ENCODE measurements at places on chromosomes 6 and 20.

- DNase-seq = no peak
Measured at GRCh38 chr6:5547556-5547955, 286.2 kb downstream of the FARS2 start.

DNA sequence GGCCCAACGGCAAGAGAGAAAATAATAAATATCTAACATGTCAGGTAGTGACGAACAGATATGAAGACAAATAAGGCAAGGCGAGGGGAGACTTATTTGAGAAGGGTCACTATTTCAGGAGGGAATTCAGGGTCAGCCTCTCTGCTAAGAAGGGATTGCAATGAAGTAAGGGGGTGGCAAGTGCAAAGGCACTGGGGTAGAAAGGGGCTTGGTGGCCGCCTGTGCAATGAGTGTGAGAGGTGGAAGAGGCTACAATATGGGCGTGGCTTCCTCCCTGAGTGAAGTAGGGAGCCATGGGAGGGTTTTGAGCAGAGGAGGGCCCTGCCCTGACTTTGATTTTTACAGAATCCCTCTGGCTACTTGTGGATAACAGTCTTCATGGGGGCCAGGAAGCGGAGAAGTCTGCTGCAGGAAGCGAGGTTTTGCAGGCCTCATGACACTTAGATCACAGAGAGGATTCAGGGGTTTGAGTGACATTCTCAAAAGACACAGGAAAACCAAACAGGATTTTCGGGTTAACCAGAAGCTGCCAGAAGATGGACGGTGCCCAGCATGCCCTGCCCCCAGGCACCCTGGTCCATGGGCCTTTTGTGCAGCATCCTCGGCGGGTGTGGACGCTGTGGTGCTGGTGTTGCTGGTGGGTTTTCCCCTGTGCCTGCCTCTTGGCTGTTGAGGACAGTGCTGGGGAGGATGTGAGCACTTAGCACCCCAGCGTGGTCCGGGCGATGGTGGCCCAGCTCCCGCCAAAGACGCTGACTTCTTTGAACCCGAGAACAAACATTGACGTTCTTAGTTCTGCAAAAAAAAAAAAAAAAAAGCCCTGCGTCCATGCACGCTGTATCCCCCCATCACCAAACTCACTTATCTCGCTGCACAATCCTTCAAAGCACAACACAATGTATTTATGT, 124.2 kb upstream of the PTPN1 start:
- DNase-seq = no peak

GRCh38 chr6:167073679-167074274, 49.1 kb upstream of the CCR6 start:
- DNase-seq = no peak

DNA sequence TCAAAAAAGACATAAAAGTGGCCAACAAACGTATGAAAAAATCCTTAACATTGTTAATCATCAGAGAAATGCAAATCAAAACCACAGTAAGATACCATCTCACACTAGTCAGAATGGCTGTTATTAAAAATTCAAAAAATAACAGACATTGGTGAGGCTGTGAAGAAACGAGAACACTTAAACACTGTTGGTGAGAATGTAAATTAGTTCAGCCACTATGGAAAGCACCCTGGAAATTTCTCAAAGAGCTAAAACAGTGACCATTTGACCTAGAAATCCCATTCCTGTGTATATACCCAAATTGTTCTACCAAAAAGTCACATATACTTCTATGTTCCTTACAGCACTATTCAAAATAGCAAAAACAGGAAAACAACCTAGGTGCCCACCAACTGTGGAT, 24.9 kb upstream of the NT5E start:
- no peak for DNase-seq

DNA sequence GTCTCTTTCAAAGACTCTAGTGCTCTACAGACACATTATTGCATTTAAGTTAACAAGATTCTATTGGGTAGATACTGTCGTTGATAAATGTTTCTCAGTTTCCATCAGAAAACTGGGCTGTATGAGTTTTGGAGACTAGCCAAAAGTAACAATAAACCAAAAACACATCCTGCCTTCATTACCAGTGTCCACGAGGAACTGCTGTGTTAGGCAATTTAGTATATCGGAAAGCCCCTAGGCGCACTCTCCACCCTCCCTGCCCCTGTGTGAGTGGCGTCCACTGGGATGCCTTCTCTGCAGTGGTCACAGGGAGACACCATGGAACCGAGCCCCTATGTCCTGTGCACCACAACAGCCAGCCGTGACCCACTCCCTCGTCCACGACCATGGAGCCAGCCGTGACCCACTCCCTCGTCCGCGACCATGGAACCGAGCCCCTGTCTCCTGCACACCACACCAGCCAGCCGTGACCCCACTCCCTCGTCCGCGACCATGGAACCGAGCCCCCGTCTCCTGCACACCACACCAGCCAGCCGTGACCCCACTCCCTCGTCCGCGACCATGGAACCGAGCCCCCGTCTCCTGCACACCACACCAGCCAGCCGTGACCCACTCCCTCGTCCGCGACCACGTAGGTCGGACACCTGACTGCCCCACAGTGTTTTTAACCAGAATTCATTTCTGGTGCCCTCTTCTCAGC, 35.3 kb downstream of the DLL1 start:
- no peak for DNase-seq

GRCh38 chr6:145540741-145541140, 194.6 kb downstream of the EPM2A start:
- DNase-seq = no peak

- no peak for DNase-seq
Measured at GRCh38 chr6:119234457-119234856, 115.1 kb downstream of the MAN1A1 start.

- DNase-seq = no peak
Measured at GRCh38 chr6:158698931-158699330, 49.1 kb downstream of the SYTL3 start.

DNA sequence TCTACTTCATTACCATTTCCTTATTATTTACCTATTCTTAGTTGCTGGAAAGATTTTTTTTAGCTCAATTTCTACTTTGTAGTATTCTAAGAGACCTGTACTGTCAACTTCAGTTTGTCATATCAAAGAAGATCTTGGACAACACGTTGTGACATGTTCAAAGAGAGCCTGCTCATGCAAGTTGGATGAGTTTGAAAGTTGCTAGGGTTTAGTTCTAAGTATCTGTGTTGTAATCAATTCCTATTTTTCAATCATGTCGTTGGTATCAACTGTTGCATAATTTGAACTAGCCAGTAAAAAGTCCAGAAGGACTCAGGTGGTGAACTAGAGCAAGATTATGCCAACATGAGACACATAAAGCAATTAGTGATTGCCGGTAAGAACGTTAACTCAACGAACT, 30.2 kb downstream of the PKIB start:
- no peak for DNase-seq

GRCh38 chr6:76861403-76861802, 601.9 kb downstream of the HTR1B start:
- peak; percentile 32 for DNase-seq

DNA sequence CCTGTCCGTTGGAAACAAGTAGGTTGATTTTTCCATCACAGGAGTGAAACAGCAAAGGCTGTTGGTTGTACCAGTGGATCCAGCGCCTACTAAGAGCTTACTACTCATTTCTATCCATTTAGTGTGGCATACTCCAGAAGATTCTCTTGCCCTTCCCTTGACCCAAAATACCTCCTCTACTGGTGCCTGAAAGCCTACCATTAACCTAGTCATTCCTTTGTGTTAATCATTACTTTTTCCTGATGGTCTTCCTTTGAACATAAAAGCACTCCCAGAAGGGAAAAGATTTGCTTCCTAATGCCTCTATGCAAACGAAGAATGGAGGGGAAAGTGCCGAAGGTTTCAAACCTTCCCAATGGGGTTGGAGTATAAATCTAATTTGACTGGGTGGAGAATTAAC, 123.3 kb downstream of the QRSL1 start:
- DNase-seq = no peak

DNA sequence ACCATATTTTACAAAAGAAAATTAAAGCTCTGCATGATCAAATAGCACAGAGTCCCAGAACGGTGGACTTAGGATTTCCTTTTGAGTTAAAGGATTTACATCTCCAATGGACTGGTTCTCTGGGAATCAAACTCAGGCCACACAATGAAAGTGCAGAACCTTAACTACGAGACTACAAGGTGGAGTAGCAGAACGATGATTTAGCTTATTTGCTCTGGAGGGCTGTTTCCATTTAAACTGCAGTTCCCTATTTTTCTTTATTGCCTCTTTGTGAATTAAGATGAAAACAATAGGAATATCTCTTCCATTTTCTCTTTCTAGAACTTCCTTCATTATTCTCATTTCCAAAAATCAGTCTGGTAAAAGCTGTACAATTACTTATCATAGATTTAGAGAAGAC, 65.7 kb downstream of the TFAP2B start:
- DNase-seq = no peak

- DNase-seq = no peak
Measured at GRCh38 chr6:89836639-89837222, 7.1 kb downstream of the CASP8AP2 start.

GRCh38 chr6:107330168-107330567, 129.2 kb downstream of the PDSS2 start:
- DNase-seq = no peak

DNA sequence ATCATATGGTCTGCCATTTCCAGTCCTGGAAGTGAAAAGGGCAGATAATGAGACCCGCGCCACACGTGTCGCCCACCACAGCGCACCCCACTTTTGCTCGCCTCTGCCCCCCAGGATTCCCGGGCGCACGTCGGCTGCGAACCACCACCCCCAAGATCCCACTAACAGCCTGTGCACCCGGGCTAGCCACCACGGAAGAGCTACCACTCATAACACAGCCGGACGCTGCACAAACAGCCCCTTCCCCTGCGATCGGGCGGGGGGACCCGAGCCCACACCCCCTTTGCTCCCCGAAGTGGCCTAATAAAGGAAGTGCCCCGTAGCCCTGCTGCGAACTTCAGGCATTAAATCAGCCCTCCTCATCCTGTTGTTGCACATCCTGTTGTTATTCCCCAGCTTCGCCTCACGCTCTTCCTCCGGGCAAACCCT, 506 bp downstream of the CITED2 start:
- DNase-seq = no peak

- DNase-seq = no peak
Measured at GRCh38 chr6:150435832-150436231, 67.0 kb downstream of the IYD start.

- no peak for DNase-seq
Measured at GRCh38 chr6:71394926-71395325, 106.3 kb downstream of the OGFRL1 start.

Measured in cardiac fibroblast (primary cell).